Heart right ventricle (tissue), 16 donors: ENCODE measurements at places on chromosomes 7 and 10.

- H3K4me3 ChIP-seq = peak within 1 kb of the TSS; percentile 96
- H3K27me3 ChIP-seq = no peaks in the 10 kb centered on the region
- H3K4me1 ChIP-seq = no peaks in the 10 kb centered on the region
- DNase-seq = peak; percentile 97
Observed at GRCh38 chr10:75111365-75111906, at the start of gene SAMD8. TSS of gene SAMD8 (plus strand) at chr10:75111656. CDS start at chr10:75150529, 38,873 bp downstream.

GRCh38 chr10:104339469-104340110 lies 1.3 kb upstream of the ITPRIP start:
- peak overlapping the region; percentile 99 for H3K27ac ChIP-seq
- H3K4me3 ChIP-seq = peak overlapping the region; percentile 91
- H3K27me3 ChIP-seq = no peaks in the 10 kb centered on the region
- no peak for DNase-seq
- peaks cover 9% of the 10 kb centered on the region for H3K36me3 ChIP-seq
- H3K4me1 ChIP-seq = peaks cover 59% of the 10 kb centered on the region

DNA sequence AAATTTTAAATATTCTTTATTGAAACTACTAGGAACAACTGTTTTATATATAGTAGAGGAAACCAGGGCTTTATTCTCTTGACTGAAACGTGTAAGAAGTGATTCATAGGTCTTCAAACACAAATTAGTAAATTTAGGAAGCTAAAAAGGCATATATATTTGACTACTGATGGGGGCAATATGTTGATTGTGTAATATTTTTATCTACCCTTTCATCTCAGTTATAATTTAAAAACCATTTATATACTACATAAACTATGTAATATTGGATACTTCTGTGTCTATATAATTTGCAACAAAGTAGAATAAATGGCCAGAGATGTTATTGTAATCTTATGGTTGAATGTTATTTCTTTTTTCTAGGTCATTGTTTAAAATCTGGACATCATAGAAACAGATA lies 269.3 kb upstream of the KAT6B start:
- H3K4me1 ChIP-seq = no peaks in the 10 kb centered on the region
- no peaks in the 10 kb centered on the region for H3K36me3 ChIP-seq
- no peaks in the 10 kb centered on the region for H3K27me3 ChIP-seq
- no peak overlapping the region for H3K4me3 ChIP-seq

DNA sequence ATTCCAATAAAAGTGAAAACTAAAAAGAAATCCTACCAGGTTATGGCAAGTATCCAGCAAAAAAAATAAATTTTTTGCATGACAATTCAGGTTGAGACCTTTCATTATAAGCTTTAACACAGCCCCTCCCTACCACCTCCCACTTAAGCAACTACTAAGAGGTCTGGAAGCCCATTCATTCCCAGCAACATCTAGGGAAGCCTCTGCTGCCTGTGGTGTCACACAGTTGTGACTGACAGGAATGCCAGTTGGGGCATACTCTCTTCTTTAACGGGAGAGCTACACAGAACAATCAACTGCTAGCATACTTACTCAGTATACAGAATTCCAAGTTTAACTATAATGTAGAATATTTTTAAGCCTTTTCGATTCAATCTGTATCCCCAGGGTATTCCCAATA lies 27.8 kb downstream of the ABI1 start:
- no peaks in the 10 kb centered on the region for H3K36me3 ChIP-seq
- no peak overlapping the region for H3K4me3 ChIP-seq
- H3K27me3 ChIP-seq = no peaks in the 10 kb centered on the region
- no peaks in the 10 kb centered on the region for H3K4me1 ChIP-seq
- DNase-seq = no peak

- DNase-seq = no peak
- no peak overlapping the region for H3K4me3 ChIP-seq
- H3K27me3 ChIP-seq = no peaks in the 10 kb centered on the region
- no peak overlapping the region for H3K27ac ChIP-seq
Observed at GRCh38 chr7:139543801-139544603, 20.5 kb downstream of the CLEC2L start.

GRCh38 chr10:59879363-59879913 lies 26.9 kb downstream of the CCDC6 start:
- no peak overlapping the region for H3K27ac ChIP-seq
- H3K4me1 ChIP-seq = peaks cover 3% of the 10 kb centered on the region
- DNase-seq = no peak
- H3K27me3 ChIP-seq = no peaks in the 10 kb centered on the region
- H3K36me3 ChIP-seq = no peaks in the 10 kb centered on the region

GRCh38 chr7:46603780-46604179 lies 682.7 kb upstream of the IGFBP3 start:
- H3K27ac ChIP-seq = peak overlapping the region; percentile 75
- DNase-seq = peak; percentile 87
- no peak overlapping the region for H3K4me3 ChIP-seq
- H3K36me3 ChIP-seq = no peaks in the 10 kb centered on the region
- H3K4me1 ChIP-seq = peaks cover 18% of the 10 kb centered on the region
- H3K27me3 ChIP-seq = no peaks in the 10 kb centered on the region

DNA sequence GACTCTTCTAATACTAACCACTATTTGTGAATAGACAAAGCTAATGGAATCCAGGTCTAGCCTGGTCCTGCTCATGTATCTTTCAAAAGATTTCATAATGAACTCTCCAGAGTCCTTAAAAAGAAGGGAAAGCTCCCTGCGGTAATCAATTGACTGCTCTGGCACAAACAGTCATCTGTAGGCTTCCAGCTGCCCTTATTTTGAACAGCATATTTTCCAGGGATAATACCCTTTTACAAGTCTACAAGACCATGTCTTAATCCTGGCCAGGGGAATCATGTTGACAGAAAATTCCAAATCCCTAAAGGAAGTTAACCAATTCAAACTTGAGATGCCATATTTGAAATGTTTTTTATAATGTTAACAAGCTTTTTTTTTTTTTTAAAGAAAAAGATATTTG lies 34.6 kb downstream of the ADAM12 start:
- H3K4me3 ChIP-seq = no peak overlapping the region
- H3K36me3 ChIP-seq = no peaks in the 10 kb centered on the region
- H3K27me3 ChIP-seq = peaks cover 6% of the 10 kb centered on the region

DNA sequence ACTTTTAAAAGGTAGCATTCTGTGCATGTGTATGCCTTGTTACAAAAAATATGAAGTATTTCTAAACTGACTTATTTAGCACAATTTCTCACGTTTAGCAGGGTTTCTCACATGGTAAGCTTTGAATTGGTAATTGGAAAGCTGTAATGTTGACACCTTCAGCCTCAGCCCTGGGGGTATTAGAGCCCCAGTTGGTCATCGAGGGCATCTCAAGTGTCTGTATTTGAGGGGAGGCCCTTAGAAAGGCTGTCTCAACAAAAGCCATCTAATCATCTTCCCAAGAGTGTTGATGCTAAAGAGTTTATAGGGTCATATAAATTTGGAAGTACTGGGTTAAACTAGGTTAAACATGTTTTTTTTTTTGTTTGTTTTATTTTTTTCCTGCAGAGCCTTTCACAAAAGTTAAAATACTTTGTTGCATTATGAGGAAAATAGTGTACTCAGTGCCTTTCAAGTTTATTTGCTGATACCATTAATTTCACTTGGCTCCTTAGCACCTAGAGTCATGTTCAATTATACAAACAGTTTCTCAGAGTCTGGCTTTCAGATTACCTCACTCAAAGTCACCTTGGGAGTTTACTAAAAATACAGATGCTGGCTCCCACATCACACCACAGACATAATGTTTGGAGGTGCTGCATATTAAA lies 134.0 kb downstream of the CD36 start:
- no peak overlapping the region for H3K4me3 ChIP-seq
- H3K27me3 ChIP-seq = no peaks in the 10 kb centered on the region
- H3K4me1 ChIP-seq = peaks cover 33% of the 10 kb centered on the region
- DNase-seq = no peak
- H3K27ac ChIP-seq = peak overlapping the region; percentile 66
- H3K36me3 ChIP-seq = no peaks in the 10 kb centered on the region

- H3K27me3 ChIP-seq = no peaks in the 10 kb centered on the region
- H3K36me3 ChIP-seq = no peaks in the 10 kb centered on the region
- H3K4me1 ChIP-seq = no peaks in the 10 kb centered on the region
Observed at GRCh38 chr7:21675255-21675654, 132.4 kb downstream of the DNAH11 start.

GRCh38 chr7:66739477-66739876 lies 1.1 kb upstream of the RABGEF1 start:
- peak overlapping the region; percentile 97 for H3K4me3 ChIP-seq
- no peaks in the 10 kb centered on the region for H3K36me3 ChIP-seq
- DNase-seq = no peak
- no peaks in the 10 kb centered on the region for H3K27me3 ChIP-seq

- H3K27me3 ChIP-seq = no peaks in the 10 kb centered on the region
- H3K27ac ChIP-seq = no peak overlapping the region
- H3K4me3 ChIP-seq = no peak overlapping the region
- no peaks in the 10 kb centered on the region for H3K36me3 ChIP-seq
- no peak for DNase-seq
Observed at GRCh38 chr10:116226053-116226452, 47.0 kb downstream of the GFRA1 start.

DNA sequence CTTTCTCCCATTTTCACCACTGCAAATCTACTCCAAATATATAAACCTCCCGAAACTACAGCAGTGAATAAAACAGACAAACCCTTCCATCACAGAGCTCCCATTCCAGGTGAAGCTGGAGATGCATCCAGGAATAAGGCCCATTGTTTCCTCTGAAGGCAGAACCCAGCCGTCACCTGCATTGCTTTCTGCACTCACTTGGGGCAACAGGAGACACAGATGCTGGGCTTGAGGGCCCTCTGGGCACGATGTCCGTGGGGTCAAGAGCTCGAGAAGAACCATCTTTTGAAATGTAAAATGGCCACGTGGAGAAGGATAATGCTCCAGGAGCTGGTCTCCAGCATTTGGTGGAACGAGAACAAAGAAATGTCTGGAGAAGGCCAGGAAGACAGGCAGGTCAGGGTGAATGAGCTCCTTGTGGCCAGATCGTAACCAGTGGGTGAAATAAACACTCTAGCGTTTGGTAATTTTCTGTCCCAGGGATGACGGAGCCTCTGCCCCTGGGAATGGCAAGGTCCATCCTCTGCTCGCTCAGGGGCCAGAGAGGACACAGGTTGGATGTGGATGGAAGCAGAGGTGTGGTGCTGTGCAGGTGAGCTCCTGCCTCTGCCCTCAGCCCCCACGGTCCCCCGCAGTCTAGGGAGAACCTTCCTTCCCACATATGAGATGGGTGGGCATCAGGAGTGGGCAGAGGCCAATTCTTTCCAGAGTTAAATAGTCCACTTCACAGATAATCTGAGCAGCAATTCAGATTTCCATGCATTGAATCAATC lies 556.1 kb downstream of the DNAJB6 start:
- H3K36me3 ChIP-seq = no peaks in the 10 kb centered on the region
- DNase-seq = no peak
- H3K27ac ChIP-seq = no peak overlapping the region

GRCh38 chr7:112449353-112449752 lies 907 bp upstream of the IFRD1 start:
- H3K4me1 ChIP-seq = peaks cover 27% of the 10 kb centered on the region
- H3K27me3 ChIP-seq = no peaks in the 10 kb centered on the region
- DNase-seq = no peak
- peak overlapping the region; percentile 87 for H3K4me3 ChIP-seq
- H3K27ac ChIP-seq = peak overlapping the region; percentile 96
- H3K36me3 ChIP-seq = no peaks in the 10 kb centered on the region

DNA sequence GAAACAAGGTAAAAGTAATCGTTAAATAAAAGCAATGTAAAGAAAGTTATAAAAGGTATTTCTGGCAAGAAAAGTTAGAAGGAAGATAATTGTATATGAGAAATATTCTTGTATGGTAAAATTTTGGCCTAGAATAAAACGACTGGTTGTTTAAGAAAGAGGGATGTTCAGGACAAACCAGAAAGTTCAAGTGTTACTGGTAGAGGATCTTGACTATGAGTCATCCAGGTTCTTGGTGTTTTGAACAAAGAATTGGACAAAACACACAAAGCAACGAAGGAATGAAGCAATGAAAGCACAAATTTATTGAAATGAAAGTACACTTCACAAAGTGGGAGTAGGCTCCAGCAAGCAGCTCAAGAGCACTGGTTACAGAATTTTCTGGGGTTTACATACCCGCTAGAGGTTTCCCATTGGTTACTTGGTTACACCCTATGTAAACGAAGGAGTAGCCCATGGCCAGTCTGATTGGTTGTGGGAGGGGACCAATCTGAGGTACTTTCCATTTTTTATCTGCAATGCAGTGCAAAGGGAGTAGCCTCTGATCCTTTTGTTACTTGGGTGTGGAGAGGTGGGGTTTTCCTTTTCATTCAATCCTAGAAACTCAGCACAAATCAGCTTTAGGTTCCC lies 22.4 kb upstream of the GARS1 start:
- H3K4me3 ChIP-seq = no peak overlapping the region
- no peak for DNase-seq
- H3K36me3 ChIP-seq = peaks cover 7% of the 10 kb centered on the region
- H3K27me3 ChIP-seq = no peaks in the 10 kb centered on the region
- no peaks in the 10 kb centered on the region for H3K4me1 ChIP-seq

GRCh38 chr10:47376522-47377220 lies 7.4 kb downstream of the ZNF488 start:
- H3K27ac ChIP-seq = no peak overlapping the region
- H3K4me1 ChIP-seq = no peaks in the 10 kb centered on the region
- H3K4me3 ChIP-seq = no peak overlapping the region
- H3K27me3 ChIP-seq = peaks cover 23% of the 10 kb centered on the region
- no peak for DNase-seq

DNA sequence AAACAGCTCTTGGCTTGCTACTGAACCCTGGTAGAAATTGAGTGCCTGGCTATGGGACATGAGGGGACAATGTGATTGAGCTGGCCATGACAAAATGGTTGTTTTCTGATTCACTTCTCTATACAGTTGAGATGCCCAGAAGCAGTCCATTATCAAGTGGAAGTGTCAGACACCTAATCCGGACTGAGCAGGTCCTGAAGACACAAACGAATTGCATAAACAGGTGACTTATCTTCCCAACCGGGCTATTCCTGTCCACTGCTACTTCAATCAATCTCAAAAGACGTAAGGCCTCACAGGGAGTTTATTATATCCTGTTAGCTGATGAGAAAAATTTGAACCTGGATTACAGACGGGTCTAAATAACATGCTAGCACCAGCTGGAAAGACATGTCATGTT lies 105.5 kb upstream of the WAC start:
- H3K4me3 ChIP-seq = no peak overlapping the region

DNA sequence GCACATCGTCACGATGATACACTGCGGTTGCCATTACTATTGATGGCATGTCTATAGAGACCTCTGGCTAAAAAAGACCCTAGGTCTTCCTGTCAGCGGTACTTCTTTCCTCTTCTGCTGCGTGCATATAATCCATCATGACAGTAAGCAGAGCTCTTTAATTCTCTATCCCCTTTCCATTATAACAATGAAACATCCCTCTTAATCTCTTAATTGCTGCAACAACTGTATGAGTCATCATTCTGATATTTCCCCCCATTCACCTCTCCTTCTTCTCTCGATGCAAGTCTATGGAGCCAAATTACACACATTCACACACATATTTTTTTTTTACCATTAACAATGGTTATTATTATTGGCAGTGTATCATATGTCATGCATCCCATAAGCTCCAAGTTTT lies 45.2 kb upstream of the AKR1E2 start:
- no peaks in the 10 kb centered on the region for H3K36me3 ChIP-seq
- peaks cover 13% of the 10 kb centered on the region for H3K4me1 ChIP-seq
- no peak for DNase-seq
- H3K27me3 ChIP-seq = no peaks in the 10 kb centered on the region

- H3K4me3 ChIP-seq = peak overlapping the region; percentile 99
- H3K36me3 ChIP-seq = no peaks in the 10 kb centered on the region
- peak overlapping the region; percentile 98 for H3K27ac ChIP-seq
- peaks cover 3% of the 10 kb centered on the region for H3K4me1 ChIP-seq
- DNase-seq = no peak
Observed at GRCh38 chr10:26859241-26860101, 1.3 kb downstream of the ABI1 start.
